Activated CD4-positive, alpha-beta T cell treated with anti-CD3 and anti-CD28 coated beads for 1 hour (primary cell): ENCODE measurements at places on chromosomes 1 and 21.

- no peak for DNase-seq
Measured at GRCh38 chr1:157659576-157660247, 40.9 kb downstream of the FCRL3 start.

- no peak for DNase-seq
Measured at GRCh38 chr1:63777286-63777685, 3.5 kb downstream of the ROR1 start.

- no peak for DNase-seq
Measured at GRCh38 chr21:28444111-28444510, 548.6 kb downstream of the LTN1 start.

GRCh38 chr1:59673573-59674450 lies 140.9 kb upstream of the HOOK1 start:
- no peak for DNase-seq

- no peak for DNase-seq
Measured at GRCh38 chr1:197942042-197942441, 24.9 kb downstream of the LHX9 start.

GRCh38 chr1:9960706-9961562 lies 17.7 kb downstream of the NMNAT1 start:
- DNase-seq: no peak

GRCh38 chr1:206563367-206564207 lies 48.7 kb downstream of the EIF2D start:
- no peak for DNase-seq

GRCh38 chr21:35923971-35924370 lies 136.4 kb downstream of the SETD4 start:
- DNase-seq: no peak

DNA sequence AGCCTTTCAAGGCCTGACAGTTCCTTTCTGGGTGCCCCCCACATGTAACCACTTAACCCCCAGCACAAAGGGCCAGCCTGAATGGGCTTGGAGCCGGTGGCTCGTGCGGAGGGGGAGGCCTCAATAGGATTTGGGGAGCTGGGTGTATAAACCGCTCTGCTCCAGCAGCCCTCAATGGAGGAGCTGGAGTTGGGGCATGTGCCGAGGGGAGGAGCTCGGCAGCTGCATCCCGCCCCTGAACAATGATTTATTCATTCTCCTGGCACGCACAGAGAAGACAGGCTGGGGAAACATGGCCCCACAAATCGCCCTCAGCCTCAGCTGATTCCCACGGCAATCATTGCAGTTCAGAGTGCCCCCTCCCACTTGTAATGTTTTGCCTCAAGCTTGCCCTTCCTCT lies 6.9 kb upstream of the C1orf216 start:
- no peak for DNase-seq

GRCh38 chr1:153532769-153533599 lies 2.8 kb downstream of the S100A6 start:
- DNase-seq: peak; percentile 63

GRCh38 chr1:118783095-118783758 lies 204.9 kb downstream of the TBX15 start:
- DNase-seq: no peak

DNA sequence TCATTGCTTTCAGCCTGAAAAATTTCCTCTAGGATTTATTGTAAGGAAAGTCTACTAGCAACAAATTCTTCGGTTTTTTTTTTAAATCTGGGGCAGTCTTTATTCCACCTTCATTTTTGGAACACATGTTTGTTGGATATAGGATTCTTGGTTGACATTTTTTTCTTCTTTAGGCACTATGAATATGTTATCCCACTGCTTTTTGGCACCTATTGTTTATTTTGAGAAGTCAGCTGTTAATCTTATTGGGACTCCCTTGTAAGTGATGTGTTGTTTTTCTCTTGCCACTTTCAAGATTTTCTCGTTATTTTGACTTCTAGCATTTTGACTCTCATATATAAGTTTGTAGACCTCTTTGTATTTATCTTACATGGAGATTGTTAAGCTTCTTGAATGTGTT lies 99.3 kb downstream of the NPHS2 start:
- DNase-seq: no peak

GRCh38 chr1:55144886-55145285 lies 70.3 kb downstream of the USP24 start:
- no peak for DNase-seq

DNA sequence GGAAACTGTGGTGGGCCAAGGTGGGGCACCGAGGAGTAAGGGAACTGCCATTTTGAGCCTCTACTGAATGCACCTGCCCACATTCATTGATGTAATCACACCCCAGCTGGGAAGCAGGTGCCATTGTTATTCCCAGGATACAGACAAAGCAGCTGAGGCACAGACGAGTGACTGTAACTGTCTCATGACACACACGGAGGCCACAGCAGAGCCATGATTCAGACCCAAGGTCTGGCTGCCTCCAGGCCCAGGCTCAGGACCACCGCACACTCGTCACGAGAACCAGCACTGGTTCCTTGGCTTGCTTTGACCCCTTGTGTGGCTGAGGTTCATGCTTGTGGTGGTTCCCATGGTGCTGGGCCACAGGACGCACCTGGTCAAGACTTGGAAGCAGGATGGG lies 45.6 kb upstream of the CLIC4 start:
- no peak for DNase-seq

DNA sequence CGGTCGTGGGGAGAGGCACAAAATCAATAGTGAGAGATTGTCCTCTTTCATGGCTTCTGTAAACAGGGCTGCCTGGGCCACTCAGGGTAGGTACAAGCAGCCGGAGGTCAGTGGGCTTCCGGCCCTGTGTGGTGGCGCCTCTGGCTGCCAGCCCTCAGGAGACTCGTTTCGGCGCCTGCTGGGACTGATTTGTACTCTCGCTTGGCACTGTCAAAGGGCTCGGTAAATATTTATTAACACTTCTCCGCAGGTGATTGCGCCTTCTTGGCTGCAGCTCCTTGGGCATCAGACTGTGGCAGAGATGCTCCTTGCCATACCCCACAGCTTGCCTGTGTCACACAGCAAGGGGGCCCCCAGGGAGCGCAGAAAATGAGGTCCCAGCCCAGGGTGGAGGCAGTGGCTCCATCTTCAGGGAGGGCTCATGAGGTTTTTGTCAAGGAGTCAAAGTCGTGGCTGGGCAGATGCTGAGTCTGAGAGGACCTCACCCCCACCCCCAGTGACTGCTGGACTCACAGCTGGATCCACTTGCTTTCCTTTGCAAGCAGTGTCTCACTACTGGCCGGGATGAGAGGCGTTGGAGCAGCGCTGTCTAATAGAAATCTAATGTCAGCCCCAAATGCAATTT lies 262.5 kb downstream of the GRIK3 start:
- DNase-seq: no peak

GRCh38 chr1:116874733-116875249 lies 34.9 kb upstream of the PTGFRN start:
- DNase-seq: no peak

- no peak for DNase-seq
Measured at GRCh38 chr1:205794011-205794730, 18.8 kb downstream of the SLC41A1 start.

- DNase-seq: no peak
Measured at GRCh38 chr1:42993502-42994136, 35.0 kb upstream of the SLC2A1 start.

- no peak for DNase-seq
Measured at GRCh38 chr1:176884911-176885310, 279.6 kb downstream of the ASTN1 start.

GRCh38 chr1:22484706-22485345 lies 33.2 kb downstream of the ZBTB40 start:
- DNase-seq: no peak

DNA sequence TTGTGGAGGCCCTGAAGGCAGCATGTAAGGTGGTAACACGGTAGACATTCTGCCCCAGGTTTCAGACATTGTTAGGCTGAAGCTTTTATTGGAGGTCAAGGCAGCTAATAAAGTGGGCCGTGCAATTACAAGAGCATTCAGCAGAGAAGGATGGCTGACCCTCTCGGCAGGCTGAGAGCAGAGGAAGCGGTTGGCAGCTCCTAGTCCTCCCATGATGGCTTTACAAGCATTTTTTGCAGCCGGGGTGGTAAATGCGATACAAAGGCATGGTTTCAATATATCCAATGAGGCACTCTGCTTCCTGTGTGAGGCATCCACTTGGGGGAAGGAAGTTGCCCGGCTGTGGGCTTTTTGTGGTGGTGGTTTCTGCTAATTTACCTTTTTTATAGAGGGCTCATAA lies 14.6 kb downstream of the KIF26B start:
- no peak for DNase-seq
